HL-60 (cell line): ENCODE measurements at places on chromosomes 3 and 15.

GRCh38 chr3:139024968-139025367 lies 4.2 kb upstream of the PRR23B start:
- DNase-seq = no peak

DNA sequence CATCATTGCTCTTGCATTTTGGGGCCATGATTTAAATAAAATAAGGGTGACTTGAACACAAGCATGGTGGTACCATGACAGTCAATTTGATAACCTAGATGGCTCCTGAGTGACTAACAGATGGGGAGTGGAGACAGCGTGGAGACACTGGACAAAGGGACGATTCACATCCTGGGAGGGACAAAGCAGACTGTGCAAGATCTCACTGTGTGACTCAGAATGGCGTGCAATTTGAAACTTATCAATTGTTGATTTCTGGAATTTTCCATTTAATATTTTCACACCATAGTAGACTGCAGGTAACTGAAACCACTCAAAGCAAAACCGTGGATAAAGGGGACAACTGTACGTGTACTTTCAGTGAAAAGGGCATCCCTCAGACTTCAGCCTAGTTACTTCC lies 25.5 kb downstream of the MCCC1 start:
- DNase-seq = no peak

DNA sequence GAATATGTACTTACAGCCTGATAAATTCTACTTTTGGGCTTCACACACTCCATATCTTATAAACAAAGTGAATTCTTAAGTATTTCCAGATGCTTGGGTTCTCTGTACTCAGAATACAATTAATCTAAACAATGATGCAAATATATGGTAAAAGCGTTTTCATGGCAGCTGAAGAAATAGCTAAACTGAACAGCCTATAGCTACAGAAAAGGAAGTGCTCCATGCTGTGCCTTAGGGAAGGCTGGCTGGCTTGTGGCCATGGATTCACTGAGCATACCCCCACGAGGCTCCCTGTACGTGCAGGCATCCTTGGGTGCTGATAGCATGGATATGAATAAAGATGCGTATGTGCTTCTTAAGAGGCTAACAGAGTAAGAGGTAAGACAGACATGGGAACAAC lies 264.0 kb downstream of the KLF13 start:
- no peak for DNase-seq

DNA sequence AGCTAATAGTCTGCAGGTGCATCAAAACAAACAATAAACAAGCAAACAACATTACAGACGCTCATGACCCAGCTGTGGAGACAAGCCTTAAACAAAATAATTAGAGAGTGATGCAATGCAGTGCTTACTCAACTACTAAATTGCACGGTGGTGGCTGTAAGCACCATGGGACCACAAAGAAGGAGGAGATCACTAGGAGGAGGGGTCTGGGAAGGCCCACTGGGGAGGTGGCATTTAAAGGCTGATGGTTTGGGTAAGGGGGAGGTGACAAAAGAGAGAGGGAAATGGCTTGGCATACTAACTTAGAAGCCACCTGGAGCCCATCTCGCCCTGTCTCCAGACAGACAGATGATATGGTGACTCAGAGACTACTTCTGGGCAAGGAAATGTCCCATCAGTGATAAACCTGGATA lies 516.7 kb downstream of the FOXP1 start:
- peak; percentile 83 for DNase-seq

- DNase-seq = no peak
These were observed 16.1 kb upstream of the DCBLD2 start for GRCh38 chr3:98917608-98918007.

GRCh38 chr15:75023872-75024636 lies 664 bp downstream of the PPCDC start:
- peak; percentile 79 for DNase-seq

DNA sequence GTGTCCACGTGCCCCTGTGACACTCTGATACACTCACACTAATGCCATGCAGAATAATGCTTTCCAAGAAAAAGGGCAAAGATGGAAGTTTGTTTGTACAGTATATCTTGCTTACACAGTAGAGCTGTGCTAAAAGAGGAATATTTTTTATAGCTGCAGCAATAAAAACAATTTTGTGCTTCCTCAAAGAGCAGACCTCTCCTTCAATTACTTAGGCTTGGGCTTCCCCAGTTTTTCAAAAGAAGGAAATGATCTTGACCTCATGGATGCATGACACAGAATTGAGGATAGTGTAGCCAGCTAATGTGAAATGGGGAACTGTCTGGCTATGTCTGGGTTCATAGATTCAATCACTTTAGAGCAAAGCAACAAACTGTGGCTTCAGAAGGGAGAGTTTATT lies 137.4 kb downstream of the STT3B start:
- no peak for DNase-seq

DNA sequence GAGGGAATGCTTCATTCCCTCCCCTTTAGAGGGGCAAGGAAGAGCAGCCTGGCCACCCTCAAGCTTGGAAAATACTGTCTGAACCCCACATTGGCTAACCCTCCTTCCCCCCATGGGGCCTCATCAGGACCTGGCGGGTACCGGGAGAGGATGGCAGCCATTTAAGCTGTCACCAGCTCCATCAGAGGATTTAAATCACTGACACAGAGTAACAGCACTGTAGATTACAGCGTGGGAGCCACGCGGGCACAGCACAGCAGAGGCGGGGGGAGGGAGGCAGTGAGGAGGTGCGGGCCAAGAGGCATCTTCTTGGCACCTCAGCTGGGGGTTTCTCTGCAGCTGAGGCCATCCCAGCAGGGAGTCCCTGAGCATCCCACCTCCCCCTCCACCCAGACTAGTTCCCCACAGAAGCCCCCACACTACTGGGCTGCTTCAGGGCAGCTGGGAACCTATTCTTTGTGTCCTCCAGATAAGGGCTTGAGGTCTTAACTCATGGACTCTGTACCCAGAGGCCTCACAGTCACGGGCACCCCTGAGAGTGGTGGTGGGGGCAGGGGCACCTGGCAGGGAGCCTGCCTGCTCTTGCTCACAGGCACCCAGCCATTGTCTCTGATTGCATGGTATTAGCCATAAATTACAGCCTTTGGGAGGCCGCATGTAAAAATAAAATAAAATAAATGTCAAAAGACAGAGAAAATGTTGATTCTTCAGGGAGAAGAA lies 21.9 kb upstream of the CACNA2D2 start:
- DNase-seq = no peak

DNA sequence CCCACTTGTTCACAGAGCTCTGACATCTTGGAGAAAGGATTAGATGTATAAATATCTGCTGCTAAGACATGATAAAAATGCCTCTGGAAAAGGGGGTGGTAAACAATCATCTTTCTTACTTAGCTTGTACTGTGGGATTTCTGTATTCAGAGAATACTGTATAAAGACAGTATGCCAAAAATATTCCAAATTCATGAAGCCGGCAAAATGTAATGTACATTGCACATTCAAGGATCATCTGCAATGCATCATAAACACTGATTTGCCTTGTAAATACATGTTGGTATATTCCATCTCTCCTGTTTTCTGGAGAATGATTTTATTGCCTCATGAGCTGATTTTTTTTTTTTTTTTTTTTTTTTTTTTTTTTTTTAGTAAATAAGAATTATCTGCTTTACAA lies 355.3 kb downstream of the ROBO1 start:
- DNase-seq = no peak

- DNase-seq = no peak
These were observed 1.3 kb downstream of the RAP2B start for GRCh38 chr3:153163393-153163724.

DNA sequence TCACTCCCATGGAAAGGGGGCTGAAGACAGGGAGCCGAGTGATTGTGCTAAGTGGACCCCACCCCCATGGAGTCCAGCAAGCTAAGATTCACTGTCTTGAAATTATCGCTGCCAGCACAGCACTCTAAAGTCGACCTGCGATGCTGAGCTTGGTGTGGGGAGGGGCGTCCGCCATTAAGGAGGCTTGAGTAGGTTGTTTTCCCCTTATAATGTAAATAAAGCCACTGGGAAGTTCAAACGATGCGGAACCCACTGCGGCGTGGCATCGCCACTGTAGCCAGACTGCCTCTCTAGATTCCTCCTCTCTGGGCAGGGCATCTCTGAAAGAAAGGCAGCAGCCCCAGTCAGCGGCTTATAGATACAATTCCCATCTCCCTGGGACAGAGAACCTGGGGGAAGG lies 10.9 kb upstream of the SRGAP3 start:
- no peak for DNase-seq

DNA sequence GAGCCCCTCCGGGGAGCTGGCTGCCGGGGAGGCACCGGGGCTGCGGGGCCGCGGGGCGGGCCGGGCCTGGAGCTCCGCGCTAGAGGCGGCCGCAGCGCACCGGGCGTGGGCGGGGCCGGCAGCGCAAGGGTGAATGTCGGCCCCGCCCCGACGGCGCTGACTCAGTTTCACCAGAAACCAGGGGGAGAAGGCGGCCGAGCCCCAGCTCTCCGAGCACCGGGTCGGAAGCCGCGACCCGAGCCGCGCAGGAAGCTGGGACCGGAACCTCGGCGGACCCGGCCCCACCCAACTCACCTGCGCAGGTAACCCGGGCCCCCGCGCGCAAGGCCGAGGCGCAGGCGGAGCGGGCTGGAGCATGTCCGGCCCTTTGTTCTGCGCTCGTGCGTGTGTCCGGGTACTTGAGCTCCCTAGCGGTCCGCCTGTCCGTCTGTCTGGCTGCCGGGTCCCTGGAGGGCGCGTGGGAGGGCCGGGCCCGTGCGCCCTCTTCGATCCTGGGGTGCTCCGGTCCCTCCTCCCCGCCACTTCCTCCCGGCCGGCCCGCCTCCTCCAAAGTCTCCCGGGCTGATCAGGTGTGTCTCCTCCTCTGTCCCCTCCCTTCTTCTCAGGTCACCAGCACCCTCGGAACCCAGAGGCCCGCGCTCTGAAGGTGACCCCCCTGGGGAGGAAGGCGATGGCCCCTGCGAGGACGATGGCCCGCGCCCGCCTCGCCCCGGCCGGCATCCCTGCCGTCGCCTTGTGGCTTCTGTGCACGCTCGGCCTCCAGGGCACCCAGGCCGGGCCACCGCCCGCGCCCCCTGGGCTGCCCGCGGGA lies at the start of gene SPINT1:
Gene SPINT1, plus strand, starts transcription at position 164 of the 811 bp plus-strand sequence. Its CDS starts 507 bp downstream, at position 671.
- no peak for DNase-seq

DNA sequence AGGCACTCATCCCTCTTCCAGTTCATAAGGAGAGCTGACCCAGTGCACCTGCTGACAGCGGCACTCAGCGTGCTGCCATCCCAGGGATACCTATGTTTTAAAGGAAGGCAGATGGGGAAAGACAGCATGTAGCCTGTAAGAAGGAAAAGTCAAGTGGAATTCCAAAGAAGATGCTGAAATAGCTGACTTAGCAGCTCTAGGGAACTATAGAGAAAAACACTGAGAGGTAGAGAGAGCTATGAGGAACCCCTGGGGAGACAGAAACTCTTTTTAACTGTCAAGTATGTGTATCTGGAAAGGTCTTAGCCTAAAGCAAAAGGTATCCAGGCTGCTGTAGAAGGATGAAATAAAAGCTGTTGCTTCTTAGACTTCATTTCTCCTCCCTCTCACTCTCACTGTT lies 113.4 kb upstream of the BCL6 start:
- no peak for DNase-seq

DNA sequence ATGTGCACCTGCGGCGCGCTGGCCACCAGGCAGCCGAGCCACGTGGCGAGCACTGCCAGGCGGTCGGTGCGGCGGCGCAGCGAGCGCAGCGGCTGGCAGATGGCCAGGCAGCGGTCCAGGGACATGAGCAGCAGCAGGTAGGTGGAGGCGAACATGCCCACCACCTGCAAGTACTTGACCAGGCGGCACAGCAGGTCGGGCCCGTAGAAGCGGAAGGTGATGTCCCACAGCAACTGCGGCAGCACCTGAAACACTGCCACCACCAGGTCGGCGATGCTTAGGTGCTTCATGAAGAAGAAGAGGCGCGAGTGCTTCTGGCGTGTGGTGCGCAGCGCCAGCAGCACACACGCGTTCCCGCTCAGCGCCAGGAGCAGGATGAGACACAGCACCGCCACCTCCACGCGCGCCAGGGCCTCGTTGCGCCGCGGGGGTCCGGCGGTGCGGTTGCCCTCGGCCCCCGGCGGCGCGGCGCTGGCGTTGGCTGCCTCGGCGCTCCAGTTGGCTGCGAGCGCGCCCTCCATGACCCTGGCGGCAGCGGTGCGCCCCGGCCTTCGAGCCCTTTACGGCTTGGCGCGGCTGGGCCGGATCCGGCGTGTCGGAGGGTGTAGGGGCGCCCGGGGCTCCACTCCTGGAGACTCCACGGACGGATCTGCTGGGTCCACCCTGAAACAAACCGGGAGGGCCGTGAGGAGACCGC lies 1.6 kb downstream of the OXTR start:
- no peak for DNase-seq

GRCh38 chr3:47580481-47580880 lies 1.8 kb upstream of the CSPG5 start:
- no peak for DNase-seq

DNA sequence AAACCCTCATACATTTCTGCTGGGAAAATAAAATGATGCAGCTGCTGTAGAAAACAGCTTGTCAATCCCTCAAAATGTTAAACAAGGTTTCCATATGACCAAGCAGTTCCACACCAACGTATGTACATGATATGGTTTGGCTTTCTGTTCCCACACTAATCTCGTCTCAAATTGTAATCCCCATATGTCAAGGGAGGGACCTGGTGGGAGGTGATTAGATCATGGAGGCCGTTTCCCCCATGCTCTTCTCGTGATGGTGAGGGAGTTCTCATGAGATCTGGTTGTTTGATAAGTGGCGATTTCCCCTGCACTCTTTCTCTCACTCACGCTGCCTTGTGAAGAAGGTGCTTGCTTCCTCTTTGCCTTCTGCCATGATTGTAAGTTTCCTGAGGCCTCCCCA lies 100.6 kb upstream of the SLC24A5 start:
- no peak for DNase-seq

GRCh38 chr15:51237816-51238215 lies 100.6 kb downstream of the CYP19A1 start:
- no peak for DNase-seq

GRCh38 chr15:52392008-52392687 lies 96.5 kb upstream of the MYO5C start:
- DNase-seq = no peak

GRCh38 chr3:82054849-82055248 lies 293.4 kb upstream of the GBE1 start:
- DNase-seq = no peak

DNA sequence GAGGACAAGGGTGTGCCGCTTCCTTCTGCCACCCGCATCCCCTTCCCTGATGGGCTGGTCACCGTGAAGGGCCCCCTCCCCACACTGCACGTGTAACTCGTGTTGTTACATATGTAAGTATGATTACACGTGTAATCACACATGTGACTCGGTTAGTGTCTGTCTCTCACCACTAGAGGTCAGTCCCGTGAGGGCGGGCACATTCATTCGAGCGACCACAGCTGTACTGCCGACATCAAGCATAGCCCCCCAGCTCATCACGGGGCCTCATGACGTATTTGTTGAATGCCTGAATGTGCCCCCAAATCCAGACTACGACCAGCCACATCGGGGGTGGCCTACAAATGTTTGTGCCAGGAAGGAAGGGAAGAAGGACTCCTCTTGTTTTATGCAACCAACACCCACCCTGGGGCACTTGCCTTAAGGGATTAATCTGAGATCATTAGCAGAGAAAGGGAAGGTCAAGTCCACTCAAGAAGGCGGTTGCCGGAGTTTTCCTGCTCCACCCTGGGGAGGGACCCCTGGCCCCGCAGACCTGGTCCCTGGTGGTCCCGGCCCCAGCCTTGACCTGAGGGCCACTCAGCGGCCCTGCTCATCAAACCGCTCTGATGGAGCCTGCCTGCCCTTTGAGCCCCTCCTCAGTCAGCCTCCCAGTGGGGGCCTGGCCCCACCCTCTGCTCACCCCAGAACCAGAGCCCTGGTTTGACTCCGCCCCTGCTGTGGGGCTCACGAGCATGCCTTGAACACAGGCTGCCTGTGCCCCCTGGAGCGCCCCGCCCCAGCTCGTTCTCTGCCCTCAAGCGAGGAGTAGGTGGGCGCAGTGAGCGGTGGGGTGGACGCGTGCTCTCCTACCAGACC lies 52.8 kb downstream of the RGMA start:
- peak; percentile 59 for DNase-seq

- DNase-seq = peak; percentile 18
These were observed 874 bp downstream of the INO80 start for GRCh38 chr15:41115161-41115651.
